ENCODE measurements at places on chromosomes 4 and X. TPM values are rescaled to one million over a fixed set of nuclear protein-coding genes. Genes with fewer than 3 reads are reported as not detected.

Gene TCEAL5
- 2.6 TPM for polyA plus RNA-seq

Gene ADH1A
- polyA plus RNA-seq = not detected

Gene NWD2
- not detected for polyA plus RNA-seq

Gene MBNL3
- polyA plus RNA-seq = 3.3 TPM

Gene GAB1
- polyA plus RNA-seq = 3.6 TPM

Gene GIMD1
- polyA plus RNA-seq = not detected

Gene NLGN4X
- polyA plus RNA-seq = 0.41 TPM

Gene UGT2B17
- polyA plus RNA-seq = not detected

Gene IBSP
- polyA plus RNA-seq = not detected

Gene NXF3
- 2.7 TPM for polyA plus RNA-seq

Gene SOX3
- not detected for polyA plus RNA-seq

Gene XAGE1A
- polyA plus RNA-seq = not detected

Gene ASB12
- 0.62 TPM for polyA plus RNA-seq

Gene SAGE1
- polyA plus RNA-seq = not detected

Gene GLRA3
- 0.13 TPM for polyA plus RNA-seq

Gene KCNIP4
- polyA plus RNA-seq = 9.8 TPM

Gene WAS
- polyA plus RNA-seq = 2.2 TPM

Gene FGG
- 1.8 TPM for polyA plus RNA-seq

Gene LRPAP1
- 373 TPM for polyA plus RNA-seq

Gene MAGEE2
- polyA plus RNA-seq = 0.34 TPM
